ENCODE measurements at places on chromosomes 11 and 22. TPM values are rescaled to one million over a fixed set of nuclear protein-coding genes. Genes with fewer than 3 reads are reported as not detected.
A peak's percentile ranks its signal among the peaks of the same experiment; 100 is the strongest.

OR4A16 gene
- not detected for total RNA-seq

GRCh38 chr22:43152357-43153071, 1.2 kb downstream of the TSPO start:
- no peaks in the 10 kb centered on the region for H3K36me3 ChIP-seq
- H3K27ac ChIP-seq, result peak overlapping the region; percentile 83
- no peaks in the 10 kb centered on the region for H3K27me3 ChIP-seq
- DNase-seq, result peak; percentile 71
- peak overlapping the region; percentile 90 for H3K4me3 ChIP-seq

DNA sequence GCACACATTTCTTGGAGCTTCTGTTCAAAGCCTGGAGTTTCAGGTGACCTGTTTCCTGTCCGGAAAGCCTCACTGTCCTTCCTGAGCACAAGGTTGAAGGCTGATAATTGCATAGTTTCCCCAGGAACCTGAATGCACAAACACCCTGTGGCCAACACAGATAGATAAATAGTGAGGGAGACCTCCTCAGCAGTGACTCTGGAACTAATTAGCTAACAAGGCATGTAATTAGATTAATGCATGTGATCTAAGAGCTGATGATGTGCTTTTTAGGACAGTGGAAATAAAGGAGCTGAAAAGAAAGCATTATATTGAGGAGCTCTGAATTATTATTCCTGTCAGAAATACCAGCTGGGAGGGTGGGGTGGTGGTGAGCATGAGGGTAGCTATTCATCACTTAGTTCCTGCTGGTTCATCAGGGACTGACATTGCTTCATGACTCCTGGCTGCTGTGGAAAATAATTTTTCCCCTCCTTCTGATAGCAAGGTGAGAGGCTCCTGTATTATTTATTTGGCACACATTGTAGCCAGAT, 101.1 kb downstream of the NELL1 start:
- H3K27me3 ChIP-seq, result no peaks in the 10 kb centered on the region
- H3K27ac ChIP-seq, result no peak overlapping the region
- H3K4me3 ChIP-seq, result no peak overlapping the region
- DNase-seq, result no peak

SEC14L6 gene
- not detected for total RNA-seq

DNA sequence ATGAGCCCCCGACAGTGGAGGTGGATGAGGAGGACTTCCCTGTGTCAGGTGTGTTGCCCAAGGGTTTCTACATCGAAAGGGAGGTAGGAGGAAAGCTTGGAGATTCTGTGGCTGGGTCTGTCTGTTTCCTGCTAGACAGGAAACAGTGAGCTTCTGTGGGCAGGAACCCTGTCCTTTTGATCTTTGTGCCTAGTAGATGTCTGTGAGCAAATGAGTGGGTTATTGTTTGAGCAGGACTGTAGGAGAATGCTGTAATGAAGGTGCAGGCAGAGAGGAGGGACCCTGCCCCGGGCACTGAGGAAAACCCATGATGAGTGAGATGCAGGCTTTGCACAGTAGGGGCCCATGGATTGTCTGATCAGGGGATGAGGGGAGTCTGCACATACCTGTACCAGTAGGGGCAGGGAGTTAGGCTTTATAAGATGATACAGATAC, 14.0 kb downstream of the USP35 start:
- peak overlapping the region; percentile 82 for H3K27ac ChIP-seq
- peak overlapping the region; percentile 60 for H3K4me3 ChIP-seq
- peak; percentile 61 for DNase-seq
- peaks cover 22% of the 10 kb centered on the region for H3K36me3 ChIP-seq
- H3K27me3 ChIP-seq, result no peaks in the 10 kb centered on the region
- H3K4me1 ChIP-seq, result peaks cover 31% of the 10 kb centered on the region

DNA sequence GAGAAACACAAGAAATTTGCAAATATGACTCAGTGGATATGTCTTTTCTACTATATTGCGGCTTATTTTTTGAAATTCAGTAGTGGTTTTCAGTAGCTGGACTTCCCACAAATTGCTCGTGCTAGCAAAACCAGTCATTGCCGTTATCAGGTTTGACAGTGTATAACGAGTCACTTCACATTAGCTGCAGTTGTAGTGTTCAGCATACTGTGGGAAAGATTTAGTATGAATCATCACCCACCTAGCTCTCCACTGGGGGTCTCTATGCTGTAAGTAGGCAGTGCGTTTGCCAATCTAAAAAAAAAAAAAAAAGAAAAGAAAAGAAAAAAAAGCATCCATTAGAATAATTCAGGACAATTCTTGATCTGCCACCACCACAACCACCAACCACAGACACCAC, 1318.9 kb downstream of the LRRC4C start:
- no peaks in the 10 kb centered on the region for H3K4me1 ChIP-seq
- no peak for DNase-seq
- no peak overlapping the region for H3K4me3 ChIP-seq

Measured in activated CD4-positive, alpha-beta memory T cell treated with anti-CD3 and anti-CD28 coated beads, Interleukin-2, amount 10 ng/mL, durations not matched to agents 7 days and 5 days (primary cell).